Stimulated activated CD8-positive, alpha-beta memory T cell treated with anti-CD3 and anti-CD28 coated beads, Interleukin-2, amount 100 ng/mL, for 48 hours (primary cell): ENCODE measurements at places on chromosomes 2 and 18.

GRCh38 chr18:62435435-62436031, 87.3 kb upstream of the ZCCHC2 start:
- no peak for DNase-seq

- no peak for DNase-seq
Observed at GRCh38 chr18:13534631-13535030, 191.7 kb downstream of the FAM210A start.

GRCh38 chr2:27723372-27724144, 48.0 kb upstream of the MRPL33 start:
- DNase-seq: no peak

DNA sequence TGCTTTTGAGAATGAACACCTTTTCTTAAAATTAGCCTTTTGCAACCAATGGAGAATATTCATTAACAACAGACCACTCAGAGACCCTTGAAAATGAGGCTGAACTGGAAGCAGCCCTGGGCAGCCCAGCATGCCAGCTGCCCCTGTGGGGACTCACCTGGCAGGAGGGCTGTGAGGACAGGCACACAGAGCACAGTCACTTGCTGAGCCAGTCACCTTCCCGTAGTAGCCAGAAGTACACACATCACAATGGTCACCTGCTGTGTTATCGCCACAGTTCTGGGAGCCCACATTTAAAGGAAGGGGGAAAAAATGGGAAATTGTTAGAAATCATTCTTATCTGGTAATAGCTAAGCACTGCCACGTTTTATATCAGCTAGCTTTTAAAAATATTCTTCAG, 115.5 kb downstream of the LAMA1 start:
- DNase-seq: no peak

- DNase-seq: no peak
Observed at GRCh38 chr2:221270806-221271205, 301.3 kb downstream of the EPHA4 start.

DNA sequence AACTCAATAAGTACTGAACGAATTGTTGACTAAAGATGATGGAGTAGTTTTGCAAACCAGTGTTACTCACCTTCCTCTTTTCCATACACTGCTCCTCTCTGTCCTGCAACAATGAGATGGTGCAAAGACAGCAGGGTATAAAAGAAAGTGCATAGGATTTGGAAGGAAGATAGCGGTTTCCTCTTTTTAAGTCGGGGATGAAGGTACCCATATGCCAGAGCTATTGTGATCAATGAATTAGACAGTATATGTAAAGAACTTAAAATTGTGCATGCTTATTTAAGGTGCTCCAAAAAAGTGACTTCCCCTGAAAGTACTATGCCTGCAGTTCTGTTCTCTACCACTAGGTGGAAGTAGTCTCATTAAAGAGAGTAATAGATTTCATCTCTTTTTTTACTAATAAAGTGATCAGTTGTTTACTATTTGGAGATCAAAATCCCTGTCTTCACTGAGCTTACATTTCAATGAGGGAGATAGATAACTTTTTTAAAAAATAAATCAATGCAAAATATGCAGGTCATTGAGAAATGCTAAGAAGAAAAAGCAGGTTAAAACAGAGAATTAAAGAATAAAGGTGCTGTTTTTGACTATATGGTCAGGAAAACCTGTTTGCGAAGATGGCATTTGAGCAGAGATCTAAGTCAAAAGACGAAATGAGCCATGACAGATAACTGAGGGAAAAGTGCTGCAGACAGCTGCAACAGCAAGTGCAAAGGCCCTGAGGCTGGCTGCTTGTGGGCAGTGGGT, 339.7 kb upstream of the SLC14A2 start:
- DNase-seq: no peak

GRCh38 chr2:239329972-239330572, 70.7 kb downstream of the HDAC4 start:
- no peak for DNase-seq

- DNase-seq: no peak
Observed at GRCh38 chr2:2655453-2656114, 324.5 kb upstream of the MYT1L start.

DNA sequence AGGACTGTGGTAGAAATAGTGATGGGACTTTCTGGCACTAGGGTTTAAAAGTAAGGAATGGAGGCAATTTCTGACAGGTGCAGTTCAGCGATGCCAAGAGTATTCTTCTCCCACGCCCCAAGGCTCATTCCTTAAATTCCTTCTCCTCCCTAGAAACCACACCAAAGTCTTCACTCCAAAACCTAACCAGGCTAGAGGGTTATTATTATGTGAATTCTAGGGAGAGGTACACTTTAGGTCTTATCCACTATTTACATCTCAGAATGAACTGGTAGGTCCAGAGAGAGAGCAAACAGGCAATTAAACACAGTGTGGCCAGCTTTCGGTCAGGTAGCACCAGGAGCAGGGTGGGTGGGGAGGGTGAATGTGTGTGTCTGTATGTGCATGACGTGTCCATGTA, 11.4 kb downstream of the IL1F10 start:
- DNase-seq: no peak
